NCI-H1436 (cell line): ENCODE measurements at places on chromosomes 12 and 14.

- no peak for DNase-seq
These were observed 592.2 kb downstream of the ETNK1 start for GRCh38 chr12:23217158-23217557.

GRCh38 chr12:3750616-3751015 is 2.3 kb downstream of the CRACR2A start:
- no peak for DNase-seq

- DNase-seq: no peak
These were observed 50.9 kb downstream of the AP5M1 start for GRCh38 chr14:57319636-57320192.

DNA sequence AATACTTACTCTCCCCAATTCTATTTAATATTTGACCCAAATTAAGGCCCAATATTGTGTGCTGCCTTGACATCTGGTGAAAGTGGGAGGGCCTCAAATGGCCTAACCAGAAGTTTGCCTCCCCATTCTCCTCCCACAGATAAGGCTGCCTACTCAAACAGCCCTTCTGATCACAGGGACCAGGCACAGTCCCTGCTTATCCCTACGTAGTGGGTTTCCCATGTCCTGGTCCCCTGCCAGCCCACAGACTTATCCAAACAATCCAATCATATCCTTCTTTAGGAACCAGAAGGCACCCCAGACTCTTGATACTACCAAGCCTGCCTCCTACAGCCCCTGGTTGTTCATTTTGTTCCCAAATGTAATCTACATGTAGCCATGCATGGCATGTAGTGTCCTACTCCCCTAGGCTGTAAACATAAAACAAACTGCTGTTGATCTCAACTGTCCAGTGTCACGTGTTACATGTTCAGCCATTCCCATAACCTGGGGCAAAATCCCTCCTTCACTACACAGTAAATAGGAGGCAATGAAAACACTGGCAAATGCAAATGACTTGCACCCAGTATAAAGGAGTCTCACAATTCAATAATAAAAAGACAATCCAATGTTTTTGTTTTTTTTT is 49.3 kb downstream of the EEA1 start:
- no peak for DNase-seq
